ENCODE measurements at places on chromosomes 5 and 9.

GRCh38 chr9:95752129-95752731 lies 123.3 kb upstream of the ERCC6L2 start:
- DNase-seq = no peak

GRCh38 chr9:131833906-131834305 lies 94.0 kb upstream of the RAPGEF1 start:
- DNase-seq = peak; percentile 60

DNA sequence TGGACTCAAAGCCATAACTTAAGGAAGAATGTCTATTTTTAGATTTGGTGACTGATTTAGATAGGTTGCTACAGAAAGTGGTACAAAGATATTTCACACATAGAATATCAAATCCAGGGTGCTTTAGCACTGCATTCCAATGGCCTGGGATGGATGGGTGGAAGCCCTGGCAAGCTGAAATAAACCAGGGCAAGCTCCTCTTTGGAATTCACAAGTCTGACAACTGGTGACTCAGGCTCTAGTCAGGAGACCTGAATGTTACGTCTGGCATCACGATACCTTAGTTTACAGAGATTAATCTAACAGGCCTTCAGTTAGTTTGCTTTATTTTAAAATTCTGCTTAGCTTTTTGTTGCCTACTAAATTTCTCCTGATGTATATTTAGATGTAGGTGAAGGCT lies 144.0 kb downstream of the TMC1 start:
- peak; percentile 72 for DNase-seq

DNA sequence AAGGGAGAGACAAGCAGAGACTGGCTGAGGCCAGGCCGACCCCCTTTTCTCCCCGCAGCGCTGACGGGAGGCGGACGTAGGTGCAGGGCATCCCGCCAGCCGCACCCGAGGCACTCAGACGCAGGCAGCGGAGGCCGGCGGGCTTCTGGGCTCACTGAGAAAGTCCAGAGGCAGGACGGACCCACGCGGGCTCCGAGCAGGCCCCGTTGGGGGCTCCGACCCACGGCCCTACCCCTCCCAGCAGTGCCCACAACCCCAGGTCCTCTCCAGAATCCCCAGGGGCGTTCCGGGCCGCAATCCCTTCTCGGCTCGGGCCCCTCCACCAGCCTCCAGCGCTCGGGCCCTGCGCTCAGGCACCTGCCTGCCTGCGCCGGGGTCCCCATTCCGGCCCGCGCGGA lies 543 bp downstream of the MTMR12 start:
- peak; percentile 59 for DNase-seq

DNA sequence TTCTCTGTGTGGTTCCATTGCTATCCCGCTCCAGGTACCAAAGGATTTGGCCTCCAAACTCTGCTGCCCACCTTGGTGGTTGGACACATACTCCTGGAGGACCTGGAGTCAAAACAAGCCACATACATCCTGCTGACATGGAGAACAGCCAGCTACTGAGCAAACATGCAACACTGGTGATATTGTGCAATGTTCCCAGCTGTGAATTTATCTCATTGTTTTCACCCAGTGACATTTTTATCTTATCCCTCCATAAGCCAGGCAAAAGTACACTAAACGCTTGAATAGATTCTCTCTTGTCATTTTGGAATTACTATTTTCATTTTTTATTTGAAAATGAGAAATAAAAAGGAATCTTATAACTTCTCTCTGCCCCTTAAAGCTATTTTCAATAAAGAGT lies 11.1 kb upstream of the CTSL start:
- peak; percentile 96 for DNase-seq

DNA sequence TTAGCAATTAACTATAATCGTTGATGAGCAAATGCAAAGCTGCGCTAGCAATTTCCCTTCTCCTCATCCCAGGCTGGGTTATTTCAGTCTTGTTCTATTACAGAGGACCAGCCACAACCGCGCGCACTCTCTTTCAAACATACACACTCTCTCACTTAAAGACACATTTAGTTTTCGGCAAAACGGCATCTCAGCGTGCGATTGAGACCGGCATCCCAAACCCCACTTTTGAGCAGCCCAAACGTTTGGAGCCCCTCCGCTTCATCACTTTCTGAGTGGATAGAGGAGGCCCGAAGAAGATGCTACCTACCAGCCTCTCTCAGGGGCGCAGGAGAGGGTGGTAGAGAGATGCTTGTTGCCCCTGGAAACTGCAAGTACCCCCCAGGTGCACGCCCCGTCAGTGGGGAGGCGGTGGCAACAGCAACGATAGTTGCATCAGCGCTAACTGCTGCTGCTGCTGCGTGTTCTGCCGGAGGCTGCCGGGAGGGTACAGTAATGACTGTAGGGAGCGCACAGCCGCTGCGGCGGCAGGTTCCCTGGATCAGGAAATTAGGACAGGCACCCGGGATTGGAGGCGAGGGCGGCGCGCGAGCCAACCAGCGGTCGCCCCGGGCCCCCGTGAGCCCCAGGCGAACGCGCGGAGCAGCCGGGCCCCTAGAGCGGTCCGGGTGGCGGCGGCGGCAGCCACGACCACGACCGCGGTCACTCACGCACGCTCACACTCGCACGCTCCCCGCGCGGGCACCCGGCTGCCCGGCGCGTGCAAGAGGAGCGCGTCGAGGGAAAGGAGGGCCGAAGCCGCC lies 467 bp upstream of the VLDLR start:
- DNase-seq = peak; percentile 66

DNA sequence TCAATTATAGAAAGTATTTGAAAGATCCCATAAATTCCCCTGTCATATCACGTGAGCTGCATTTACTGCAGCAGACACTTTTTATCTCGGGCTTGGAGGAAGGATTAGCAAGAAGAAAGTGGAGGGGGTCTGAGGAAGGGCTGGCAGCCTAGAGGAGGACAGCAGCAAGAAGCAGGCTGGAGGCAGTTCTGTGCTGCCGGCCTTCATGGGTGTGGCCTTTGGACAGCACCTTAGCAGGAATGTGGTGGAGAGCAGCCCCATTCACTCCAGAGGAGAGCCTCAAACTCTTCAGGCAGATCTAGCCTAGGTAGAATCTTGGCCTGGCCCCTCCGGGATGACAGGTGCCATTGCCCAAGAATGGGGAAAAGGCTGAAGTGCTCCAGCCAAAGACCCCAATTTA lies 89.8 kb upstream of the GABRP start:
- no peak for DNase-seq

- DNase-seq = no peak
Measured at GRCh38 chr9:127971357-127972235, 9.2 kb downstream of the EEIG1 start.

DNA sequence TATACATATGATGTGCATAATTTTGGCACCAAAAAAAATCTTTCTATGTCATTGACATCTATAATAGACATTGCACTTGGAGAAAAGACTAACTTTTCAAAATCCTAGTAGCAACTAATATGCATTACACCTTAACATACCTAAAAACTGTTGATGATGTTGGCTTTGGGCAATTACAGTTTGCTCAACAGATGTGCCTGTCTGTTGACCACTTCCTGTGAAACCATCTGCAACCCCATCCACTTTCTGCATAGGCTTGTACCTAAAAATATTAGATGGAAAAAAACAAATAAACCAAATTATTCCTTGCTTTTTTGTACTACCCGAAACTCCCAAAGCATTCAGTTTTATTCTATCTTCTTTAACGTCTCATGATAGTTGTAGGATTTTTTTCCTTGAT lies 248.6 kb downstream of the RFX3 start:
- DNase-seq = no peak
